HFFc6 (cell line): ENCODE measurements at places on chromosomes 7 and 10. TPM values are rescaled to one million over a fixed set of nuclear protein-coding genes. Genes with fewer than 3 reads are reported as not detected.

GIMAP7 gene
- total RNA-seq: not detected in 3 replicates

KCP gene
- 0.05 TPM in 1 of 3 replicates, not detected in the others for total RNA-seq

GRCh38 chr7:27163288-27164044, 1.9 kb downstream of the HOXA9 start:
- no peak for DNase-seq

DNA sequence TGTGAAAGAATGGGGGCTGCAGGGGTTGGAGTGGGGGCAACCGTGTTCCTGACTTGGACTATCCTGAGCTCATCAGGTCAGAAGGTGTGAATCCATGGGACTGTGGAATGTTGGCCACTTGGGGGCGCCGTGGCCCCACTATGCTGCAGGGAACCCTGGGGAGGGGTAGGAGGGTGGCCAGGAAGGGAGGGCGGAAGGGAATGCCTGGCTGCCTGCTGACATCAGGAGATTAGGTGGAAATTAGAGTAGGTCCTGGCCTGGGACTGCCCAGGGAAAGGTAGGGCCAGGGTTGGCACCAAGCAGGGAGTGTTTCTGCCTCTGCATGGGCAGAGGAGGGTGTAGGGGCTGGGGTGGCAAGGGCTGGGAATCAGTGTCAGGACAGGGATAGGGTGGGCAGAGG, 65.8 kb upstream of the PRSS58 start:
- DNase-seq: no peak

GRCh38 chr7:67341153-67341768, 344.6 kb downstream of the TYW1 start:
- DNase-seq: no peak

- peak; percentile 86 for DNase-seq
These were observed 36.4 kb downstream of the DPYSL4 start for GRCh38 chr10:132223156-132223590.
